AG04450 (cell line): ENCODE measurements at places on chromosomes 6 and 20. TPM values are rescaled to one million over a fixed set of nuclear protein-coding genes. Genes with fewer than 3 reads are reported as not detected.

GRCh38 chr20:59807909-59808728 lies 125.3 kb downstream of the SYCP2 start:
- no peak for DNase-seq

- no peak for DNase-seq
Measured at GRCh38 chr20:24153101-24154040, 164.8 kb upstream of the GGTLC1 start.

DNA sequence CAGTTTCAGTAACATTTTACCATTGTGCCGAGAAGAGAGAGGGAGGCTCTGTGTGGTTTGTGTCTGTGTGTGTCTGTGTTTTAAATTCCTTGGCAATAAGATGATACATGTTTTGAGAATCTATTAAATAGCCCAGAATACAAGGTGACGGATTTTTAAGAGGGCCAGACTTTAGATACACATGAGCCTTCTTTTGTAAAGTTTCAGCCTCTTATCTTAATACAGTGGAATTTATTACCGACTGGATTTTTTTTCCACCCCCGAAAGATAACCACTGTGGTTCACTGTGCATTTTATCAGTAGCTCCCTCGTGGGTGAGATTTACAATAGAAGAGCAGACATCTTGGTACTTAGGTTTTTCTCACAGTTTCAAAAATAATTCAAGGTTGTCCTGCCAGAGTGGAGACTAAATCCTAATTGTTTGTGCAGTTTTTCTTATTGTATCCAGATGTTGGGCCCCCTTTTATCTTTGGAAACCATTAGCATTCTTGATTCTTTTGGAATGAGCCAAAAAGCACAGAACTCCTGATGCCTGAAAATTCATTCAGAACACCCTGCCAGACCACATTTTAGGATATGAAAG lies 49.9 kb downstream of the STK4 start:
- DNase-seq = no peak

GRCh38 chr20:56766528-56766927 lies 137.4 kb downstream of the TFAP2C start:
- no peak for DNase-seq

DNA sequence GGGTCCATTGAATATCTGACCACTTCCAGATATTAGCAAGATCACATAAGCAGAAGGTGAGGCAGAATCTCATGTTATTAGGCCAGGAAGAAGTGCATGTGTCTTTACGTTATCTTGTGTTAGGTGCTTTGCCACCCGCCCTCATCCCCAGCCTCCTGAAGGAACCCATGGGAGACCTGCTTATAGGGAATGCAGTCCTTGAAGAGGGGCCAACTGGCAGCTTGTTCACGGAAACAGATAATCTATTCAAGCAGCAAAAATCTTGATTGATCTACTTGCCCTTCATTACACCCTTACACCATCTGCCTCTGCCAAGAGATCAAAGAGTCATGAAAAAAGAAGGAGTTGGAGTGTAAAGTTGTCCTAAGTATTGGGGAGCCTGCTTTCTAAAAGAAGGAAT lies 576.4 kb downstream of the HTR1B start:
- no peak for DNase-seq

DNA sequence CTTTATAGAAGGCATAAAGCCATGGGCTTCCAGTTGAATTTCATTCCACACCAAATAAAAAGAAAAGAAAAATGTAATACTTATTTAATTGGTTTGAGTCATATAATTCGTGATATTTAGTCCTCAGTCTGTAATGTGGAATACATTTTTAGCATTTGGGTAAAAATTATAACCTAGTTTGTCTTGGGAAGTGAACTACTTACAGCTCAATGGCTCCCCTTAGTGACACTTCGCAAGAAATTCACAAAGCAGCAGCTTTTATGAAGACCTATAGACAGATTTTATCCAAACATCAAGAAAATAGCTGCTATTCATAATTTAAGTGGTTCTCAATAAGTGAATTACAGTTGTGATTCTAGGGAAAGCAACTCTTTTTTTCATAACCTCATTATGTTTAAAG lies 72.1 kb downstream of the RSPO3 start:
- DNase-seq = no peak

GRCh38 chr20:2745060-2745910 lies 52.7 kb downstream of the EBF4 start:
- DNase-seq = no peak

- no peak for DNase-seq
Measured at GRCh38 chr6:46655803-46656202, 3.0 kb downstream of the SLC25A27 start.

- no peak for DNase-seq
Measured at GRCh38 chr6:139457476-139457875, 83.0 kb upstream of the CITED2 start.

GRCh38 chr6:125793280-125793679 lies 2.5 kb downstream of the NCOA7 start:
- DNase-seq = no peak

GRCh38 chr20:61385296-61385695 lies 133.2 kb downstream of the CDH4 start:
- no peak for DNase-seq

The PKHD1 gene
- polyA plus RNA-seq = not detected in 2 replicates

The CST1 gene
- not detected in 2 replicates for polyA plus RNA-seq

The SOX18 gene
- not detected in 2 replicates for polyA plus RNA-seq

The NKX2-2 gene
- not detected in 2 replicates for polyA plus RNA-seq

The ZC3H12D gene
- 0.01 and 0.02 TPM in 2 replicates for polyA plus RNA-seq

The ZFP57 gene
- not detected in 2 replicates for polyA plus RNA-seq

The DZANK1 gene
- polyA plus RNA-seq = 1.8 TPM in 2 replicates
